AG09309 (cell line): ENCODE measurements at places on chromosomes 3 and 15.

DNA sequence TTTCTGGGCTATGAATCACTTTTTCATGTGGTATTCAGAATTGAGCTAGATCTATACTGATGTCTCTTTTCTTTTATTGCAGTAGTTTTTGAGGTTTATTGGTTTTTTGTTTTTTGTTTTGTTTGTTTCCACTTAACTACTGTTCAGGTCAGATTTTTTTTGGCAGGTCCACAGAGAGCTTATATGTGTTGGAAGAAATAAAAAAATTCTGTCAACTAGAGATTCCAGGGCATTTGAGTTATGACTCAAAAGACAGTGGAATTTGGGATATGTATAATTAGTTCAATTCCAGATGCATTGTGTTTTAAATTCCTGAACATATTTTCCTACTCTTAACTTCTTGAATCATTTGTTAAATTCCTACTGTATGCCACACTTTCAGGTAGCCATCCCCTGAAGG is 727.2 kb downstream of the SI start:
- DNase-seq, result peak; percentile 13

DNA sequence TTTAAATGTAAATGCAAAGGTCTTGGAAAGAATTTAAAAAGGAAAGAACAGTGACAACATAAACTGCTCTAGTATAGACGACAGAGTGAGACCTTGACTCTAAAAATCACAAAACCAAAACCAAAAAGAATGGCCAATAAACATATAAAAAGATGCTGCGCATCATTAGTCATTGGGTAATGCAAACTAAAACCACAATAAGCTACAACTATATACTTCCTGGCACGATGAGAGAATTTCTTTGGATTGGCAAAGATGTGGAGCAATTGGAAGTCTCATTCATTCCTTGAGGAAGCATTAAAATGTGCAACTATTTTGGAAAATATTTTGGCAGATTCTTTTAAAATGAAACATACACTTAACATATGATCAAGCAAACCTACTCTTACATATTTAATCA is 98.7 kb upstream of the ZPLD1 start:
- no peak for DNase-seq

GRCh38 chr3:127387556-127388153 is 99.8 kb upstream of the PRR20G start:
- DNase-seq, result no peak

- DNase-seq, result no peak
Observed at GRCh38 chr3:49779358-49780079, 6.8 kb downstream of the IP6K1 start.

- DNase-seq, result peak; percentile 90
Observed at GRCh38 chr3:111326144-111326995, 215.6 kb upstream of the CD96 start.

GRCh38 chr15:74884428-74885223 is 5.2 kb upstream of the MPI start:
- no peak for DNase-seq

- DNase-seq, result no peak
Observed at GRCh38 chr15:84590406-84590805, 10.4 kb upstream of the ZSCAN2 start.

GRCh38 chr3:31635545-31635944 is 102.8 kb downstream of the STT3B start:
- DNase-seq, result no peak

DNA sequence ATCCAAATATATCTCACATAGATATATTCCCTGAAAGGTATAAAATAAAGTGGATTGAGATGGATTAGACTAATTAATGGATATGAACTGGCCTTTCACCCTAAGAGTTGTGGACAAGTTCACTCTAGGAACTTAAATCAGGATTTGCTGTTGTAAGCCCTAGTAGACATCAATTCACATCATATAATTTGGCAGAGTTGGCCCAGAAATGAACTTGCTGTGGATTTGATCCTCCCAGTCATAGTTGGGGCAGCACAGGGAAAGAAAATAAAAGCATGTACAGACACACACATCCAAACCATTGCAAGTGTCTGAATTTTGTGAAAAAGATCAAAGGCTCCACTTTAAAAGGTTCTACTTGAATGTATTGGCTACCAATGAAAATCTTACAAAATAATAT is 734.7 kb upstream of the NR2F2 start:
- DNase-seq, result no peak

- no peak for DNase-seq
Observed at GRCh38 chr3:138850151-138850550, 15.4 kb upstream of the PIK3CB start.

- DNase-seq, result no peak
Observed at GRCh38 chr3:80408030-80408721, 640.4 kb upstream of the ROBO1 start.

DNA sequence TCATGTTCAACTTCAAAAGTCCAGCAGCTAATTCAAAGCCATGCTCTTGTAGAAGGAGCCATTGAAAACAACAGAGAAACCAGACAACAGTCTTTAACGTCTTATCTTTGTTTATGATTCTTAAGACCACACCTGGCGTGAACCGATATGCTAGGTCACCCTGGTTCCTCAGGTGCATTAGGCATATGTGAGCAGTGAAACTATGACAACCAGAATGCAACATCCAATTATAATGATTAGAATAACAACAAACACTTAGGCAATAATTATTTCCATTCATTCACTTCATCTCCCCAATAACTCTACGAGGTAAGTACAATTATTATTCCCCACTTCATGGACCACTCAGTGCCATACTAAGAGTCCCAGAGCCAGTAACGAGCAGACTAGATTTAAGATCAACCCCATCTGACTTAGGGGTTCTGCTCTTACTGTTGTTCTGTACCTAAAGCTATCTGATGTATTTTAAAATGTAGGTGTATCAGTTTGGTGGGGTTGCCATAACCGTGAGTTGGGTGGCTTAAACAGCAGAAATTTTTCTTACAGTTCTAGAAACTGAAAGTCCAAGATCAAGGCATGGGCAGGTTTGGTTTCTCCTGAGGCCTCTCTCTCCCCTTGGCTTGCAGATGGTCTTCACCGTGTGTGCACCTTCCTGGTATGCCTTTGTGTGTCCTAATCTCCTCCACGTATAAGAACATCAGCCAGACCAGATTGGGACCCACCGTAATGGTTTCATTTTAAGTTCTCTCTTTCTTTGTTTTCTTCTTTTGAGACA is 997.8 kb upstream of the CFAP20DC start:
- no peak for DNase-seq

DNA sequence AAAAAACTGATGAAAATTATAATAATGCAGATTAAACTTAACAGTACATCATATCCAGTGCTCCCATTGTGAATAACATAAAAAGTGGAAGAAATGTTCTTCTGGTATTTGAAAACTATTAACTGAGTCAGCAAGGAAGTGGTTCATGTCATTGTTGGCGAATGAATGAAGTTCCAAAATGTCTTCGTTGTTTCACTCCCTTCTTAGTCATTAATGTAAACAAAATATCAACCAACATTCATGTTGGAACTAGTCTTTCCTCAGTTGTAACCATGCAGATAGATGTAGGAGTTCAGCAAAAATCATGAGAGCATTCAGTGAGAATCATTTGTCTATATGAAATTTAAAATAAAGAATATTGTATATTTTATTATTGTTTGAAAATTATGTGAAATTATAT is 44.1 kb upstream of the ICE2 start:
- no peak for DNase-seq

DNA sequence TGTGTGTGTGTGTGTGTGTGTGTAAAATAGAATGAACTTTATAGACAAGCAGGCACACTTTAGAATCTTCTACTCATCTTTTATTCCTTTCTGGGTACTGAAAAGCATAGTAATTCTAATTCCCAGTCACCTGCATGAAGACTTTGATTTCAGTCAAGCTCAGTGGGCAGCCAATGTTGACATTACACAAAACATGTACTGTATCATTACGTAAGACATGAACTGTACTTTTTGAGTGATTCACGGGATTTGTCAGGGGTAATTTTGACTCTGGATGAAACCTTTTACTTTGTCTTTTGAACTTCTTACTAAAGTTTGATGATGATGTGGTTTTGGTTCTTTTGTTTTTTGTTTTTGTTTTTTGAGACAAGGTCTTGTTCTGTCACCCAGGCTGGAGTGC is 38.8 kb downstream of the PTPRG start:
- DNase-seq, result no peak

GRCh38 chr15:66565141-66565641 is 607 bp downstream of the LCTL start:
- no peak for DNase-seq

DNA sequence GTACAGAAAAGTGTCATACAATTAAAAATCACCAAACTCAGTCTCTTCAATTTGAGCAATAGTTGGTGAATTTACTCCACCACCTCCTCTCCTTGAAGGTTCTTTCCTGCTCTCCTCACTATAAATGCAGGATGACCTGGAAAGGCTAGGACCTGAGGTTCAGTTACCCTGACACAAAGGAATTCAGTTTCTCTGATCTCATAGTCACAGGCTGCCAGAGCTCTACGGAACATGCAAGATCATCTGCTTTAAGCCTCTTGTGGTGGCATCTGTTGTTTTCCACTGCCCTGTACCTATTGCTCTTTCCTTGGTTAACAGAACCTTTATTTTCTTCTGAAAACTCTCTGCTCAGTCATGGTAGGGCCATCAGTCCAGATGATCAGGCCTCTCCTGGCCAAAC is 4.9 kb upstream of the TP63 start:
- DNase-seq, result no peak

DNA sequence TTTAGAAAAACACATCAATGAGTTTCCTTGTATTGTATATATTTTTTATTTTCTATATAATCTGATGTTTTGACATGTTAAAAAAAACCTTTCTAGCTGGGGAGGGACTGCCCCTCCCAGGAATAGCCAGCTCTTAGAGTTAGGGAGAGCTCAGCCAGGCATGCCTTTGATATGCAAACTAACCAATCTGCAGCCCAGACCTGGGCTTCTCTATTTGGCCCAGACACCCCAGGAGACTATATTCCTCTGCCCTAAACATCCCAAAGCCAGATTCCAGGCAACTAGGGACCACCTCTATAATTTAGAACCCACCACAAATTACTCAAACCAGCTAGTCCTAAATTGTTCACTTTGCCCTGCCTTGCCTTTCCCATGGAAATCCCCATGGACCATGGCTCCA is 390.9 kb upstream of the ADAMTS9 start:
- DNase-seq, result no peak

DNA sequence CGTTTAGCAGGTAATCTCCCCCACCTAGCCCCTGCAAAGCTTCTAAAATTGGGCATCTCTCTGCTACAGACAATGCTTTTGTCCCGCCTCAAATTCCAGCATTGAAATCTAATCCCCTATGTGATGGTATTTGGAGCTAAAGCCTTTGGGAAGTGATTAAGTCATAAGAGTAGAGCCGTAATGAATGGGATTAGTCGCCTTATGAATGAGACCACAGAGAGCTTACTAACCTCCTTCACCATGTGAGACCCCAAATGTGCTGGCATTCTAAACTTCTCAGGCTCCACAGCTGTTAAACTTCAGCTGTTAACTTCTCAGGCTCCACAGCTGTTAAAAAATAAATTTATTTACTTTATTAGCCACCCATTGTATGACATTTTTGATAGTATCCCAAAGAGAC is 374.2 kb upstream of the BCHE start:
- no peak for DNase-seq

DNA sequence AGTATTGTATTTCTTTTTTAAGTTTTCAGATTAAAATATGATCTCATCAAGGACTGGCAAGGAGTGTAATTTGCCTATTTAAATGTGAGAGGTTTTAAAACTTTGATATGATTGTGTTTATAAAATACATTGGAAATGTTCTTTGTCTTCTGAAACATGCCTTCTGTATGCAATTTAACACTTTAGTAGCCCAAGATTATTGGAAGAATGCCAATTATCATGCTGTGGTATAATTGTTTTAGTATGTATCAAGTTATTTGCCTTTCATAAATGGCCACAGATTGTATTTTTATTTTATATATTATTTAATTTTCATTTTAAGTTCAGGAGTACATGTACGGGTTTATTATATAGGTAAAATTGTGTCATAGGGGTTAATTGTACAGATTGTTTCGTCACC is 31.7 kb downstream of the ECT2 start:
- DNase-seq, result no peak

GRCh38 chr15:31504462-31504839 is 177.8 kb downstream of the KLF13 start:
- no peak for DNase-seq

DNA sequence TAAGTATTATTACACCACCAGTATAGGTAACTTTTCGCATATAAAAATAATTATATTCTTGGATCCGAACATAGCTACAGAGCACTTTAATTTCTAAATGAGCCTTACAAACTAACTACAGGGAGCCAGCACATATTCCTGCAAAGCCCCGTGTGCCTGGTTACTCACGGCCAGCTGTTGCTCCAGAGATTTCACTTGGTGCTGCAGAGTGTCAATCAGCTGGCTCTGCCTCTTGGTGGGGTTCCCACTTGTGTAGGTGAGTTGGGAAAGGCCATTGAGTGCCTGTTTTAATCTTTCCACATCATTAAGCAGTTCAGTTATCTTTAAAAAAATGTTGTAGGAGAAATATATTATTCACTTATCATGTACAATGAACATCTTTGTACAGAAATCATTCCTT is 98.9 kb downstream of the UACA start:
- DNase-seq, result no peak

GRCh38 chr3:557972-558371 is 361.4 kb downstream of the CHL1 start:
- no peak for DNase-seq
